PC-9 (cell line): ENCODE measurements at places on chromosomes 5 and 9. TPM values are rescaled to one million over a fixed set of nuclear protein-coding genes. Genes with fewer than 3 reads are reported as not detected.

DNA sequence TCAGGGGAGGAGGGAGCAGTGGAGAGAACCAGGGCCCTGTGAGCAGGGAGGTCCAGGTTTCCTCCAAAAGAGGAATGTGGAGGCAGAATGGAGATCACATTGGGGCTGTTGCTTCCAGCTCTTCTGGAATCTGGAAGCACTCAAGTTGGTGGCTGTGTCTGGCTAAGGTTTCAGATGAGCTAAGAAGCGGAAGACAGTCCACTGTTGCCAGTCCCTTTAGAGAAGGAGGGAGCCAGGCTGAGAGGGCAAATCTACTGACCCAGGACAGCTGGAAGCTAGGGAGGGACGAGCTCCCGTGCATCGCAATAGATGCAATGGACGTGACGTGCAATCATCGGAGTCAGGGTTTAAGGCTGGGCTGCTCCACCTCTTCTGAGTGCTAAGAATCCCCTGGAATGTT is 71.2 kb downstream of the TENT4A start:
- no peak overlapping the region for H3K4me3 ChIP-seq
- no peak overlapping the region for H3K27ac ChIP-seq
- no peak for DNase-seq
- no peaks in the 10 kb centered on the region for H3K36me3 ChIP-seq
- H3K4me1 ChIP-seq: no peaks in the 10 kb centered on the region
- no peaks in the 10 kb centered on the region for H3K27me3 ChIP-seq

- H3K27me3 ChIP-seq: peaks cover 29% of the 10 kb centered on the region
- H3K36me3 ChIP-seq: no peaks in the 10 kb centered on the region
- no peak overlapping the region for H3K27ac ChIP-seq
- no peak overlapping the region for H3K4me3 ChIP-seq
Measured at GRCh38 chr5:7047511-7048261, 334.5 kb downstream of the TENT4A start.

DNA sequence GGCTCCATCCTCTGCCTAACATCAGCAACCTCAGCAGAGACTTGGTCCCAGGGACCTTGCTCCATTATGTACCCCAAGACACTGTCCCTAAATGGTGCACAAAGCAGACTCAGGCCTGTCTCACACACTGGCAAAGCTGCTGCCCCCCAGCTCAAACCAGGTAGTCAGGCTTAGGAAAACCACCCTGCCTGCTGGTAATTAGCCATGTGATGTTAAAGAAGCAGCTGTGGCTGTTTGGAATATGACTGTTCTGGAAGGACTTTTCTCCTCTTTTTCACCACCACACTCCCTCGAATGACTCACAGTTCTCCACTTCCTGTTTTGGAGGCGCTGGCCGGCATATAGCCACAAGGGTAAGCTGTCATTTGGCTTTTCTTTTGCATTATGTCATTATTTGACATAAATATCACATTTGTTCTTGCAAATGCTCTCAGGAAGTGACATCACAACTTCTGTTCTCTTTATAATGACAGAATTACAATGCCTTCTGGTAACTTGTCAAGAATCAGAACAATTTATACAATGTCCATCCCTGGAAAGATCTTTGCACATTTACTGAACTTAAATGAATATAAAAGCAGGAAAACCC is 113.9 kb downstream of the SUSD1 start:
- H3K36me3 ChIP-seq: 0 out of 2 replicates have a peak, but pooled peaks cover 10% of the 10 kb centered on the region
- peak; percentile 68 for DNase-seq
- H3K4me3 ChIP-seq: no peak overlapping the region
- no peaks in the 10 kb centered on the region for H3K27me3 ChIP-seq
- peaks cover 39% of the 10 kb centered on the region for H3K4me1 ChIP-seq

- no peaks in the 10 kb centered on the region for H3K36me3 ChIP-seq
- no peak overlapping the region for H3K27ac ChIP-seq
- H3K4me1 ChIP-seq: no peaks in the 10 kb centered on the region
- DNase-seq: peak; percentile 66
Measured at GRCh38 chr5:174596429-174596828, 128.0 kb upstream of the MSX2 start.

DNA sequence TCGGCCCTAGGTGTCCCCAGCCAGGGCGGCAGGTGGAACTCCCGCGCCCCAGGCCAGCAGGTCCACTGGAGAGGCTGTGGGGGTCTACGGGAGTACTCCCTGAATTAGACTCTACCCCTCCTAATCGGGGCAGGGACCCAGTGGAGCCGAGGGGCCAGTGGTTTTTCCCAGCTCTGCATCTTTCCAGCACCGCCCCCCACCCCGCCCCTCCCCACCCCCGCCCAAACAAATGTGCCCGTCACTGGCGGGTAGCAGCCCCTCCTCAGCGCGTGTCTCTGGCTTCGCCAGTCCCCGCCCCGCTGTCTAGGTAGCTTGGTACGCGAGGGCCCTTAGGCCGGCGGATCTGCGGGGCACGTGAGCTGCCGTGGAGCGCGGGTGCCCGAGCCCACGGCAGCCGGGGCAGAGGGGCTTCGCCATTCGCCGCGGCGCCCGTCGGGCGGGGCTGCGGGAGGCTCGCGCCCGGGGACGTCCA is 7.0 kb downstream of the UNC5A start:
- DNase-seq: no peak
- no peaks in the 10 kb centered on the region for H3K27me3 ChIP-seq
- H3K4me3 ChIP-seq: peak overlapping the region; percentile 72; the same call in 1 of the 2 replicates
- peaks cover 35% of the 10 kb centered on the region for H3K4me1 ChIP-seq
- no peaks in the 10 kb centered on the region for H3K36me3 ChIP-seq
- H3K27ac ChIP-seq: no peak overlapping the region

- H3K27ac ChIP-seq: no peak overlapping the region
- H3K27me3 ChIP-seq: peaks cover 87% of the 10 kb centered on the region
- H3K36me3 ChIP-seq: no peaks in the 10 kb centered on the region
- no peak for DNase-seq
- no peaks in the 10 kb centered on the region for H3K4me1 ChIP-seq
Measured at GRCh38 chr5:1009359-1010180, 968 bp downstream of the NKD2 start.

- no peaks in the 10 kb centered on the region for H3K36me3 ChIP-seq
- DNase-seq: no peak
- no peak overlapping the region for H3K4me3 ChIP-seq
- H3K4me1 ChIP-seq: peaks cover 13% of the 10 kb centered on the region
Measured at GRCh38 chr9:108784998-108785397, 70.8 kb downstream of the ACTL7B start.

DNA sequence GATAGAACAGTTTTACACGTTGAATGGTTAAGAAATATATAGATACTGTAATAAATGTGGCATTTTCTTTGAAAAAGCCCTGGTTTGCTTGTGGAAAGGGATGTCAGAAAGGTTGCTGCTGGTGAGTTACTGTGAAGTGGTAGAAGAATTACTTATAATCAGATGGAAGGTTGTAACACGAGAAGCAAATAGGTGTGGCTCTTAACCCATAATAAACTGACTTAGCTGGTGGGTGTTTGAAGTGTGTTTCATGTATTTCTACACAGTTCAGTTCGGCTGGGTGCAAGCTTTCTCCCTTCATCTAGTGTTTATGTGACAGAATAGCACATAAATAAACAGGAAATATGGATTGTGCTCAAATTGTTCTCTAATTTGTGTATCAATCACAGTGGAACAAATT is 5.5 kb downstream of the CNOT6 start:
- no peak overlapping the region for H3K27ac ChIP-seq
- no peak overlapping the region for H3K4me3 ChIP-seq
- peaks cover 15% of the 10 kb centered on the region for H3K4me1 ChIP-seq

GRCh38 chr5:109448838-109449237 is 39.1 kb upstream of the PJA2 start:
- H3K27me3 ChIP-seq: no peaks in the 10 kb centered on the region
- no peak for DNase-seq
- no peak overlapping the region for H3K27ac ChIP-seq
- H3K4me3 ChIP-seq: no peak overlapping the region
- H3K36me3 ChIP-seq: no peaks in the 10 kb centered on the region

DNA sequence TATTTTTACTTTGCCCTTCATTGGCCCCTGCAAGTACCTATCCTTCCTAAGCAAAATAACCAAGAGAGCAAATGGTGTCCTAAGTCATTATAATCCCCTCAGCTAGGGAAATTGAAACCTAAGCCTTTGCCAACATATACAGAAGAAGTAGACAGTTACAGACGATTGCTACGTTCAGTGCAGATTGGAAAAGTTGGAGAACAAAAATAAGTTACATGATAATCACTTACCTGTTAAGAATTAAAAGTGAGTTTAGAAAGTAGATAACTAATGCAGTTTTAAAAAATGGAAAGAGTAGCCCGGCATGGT is 244.8 kb downstream of the MPDZ start:
- no peak overlapping the region for H3K27ac ChIP-seq
- H3K27me3 ChIP-seq: no peaks in the 10 kb centered on the region
- no peak for DNase-seq
- H3K4me1 ChIP-seq: no peaks in the 10 kb centered on the region
- H3K4me3 ChIP-seq: peak overlapping the region; percentile 37; the same call in 1 of the 2 replicates

GRCh38 chr5:33579152-33579551 is 138.4 kb downstream of the TARS1 start:
- H3K36me3 ChIP-seq: peaks cover 20% of the 10 kb centered on the region; the same call in 1 of the 2 replicates
- no peaks in the 10 kb centered on the region for H3K4me1 ChIP-seq
- no peak overlapping the region for H3K27ac ChIP-seq
- H3K27me3 ChIP-seq: no peaks in the 10 kb centered on the region
- no peak overlapping the region for H3K4me3 ChIP-seq

GRCh38 chr5:10684303-10685086 is 76.5 kb downstream of the DAP start:
- DNase-seq: no peak
- H3K4me1 ChIP-seq: no peaks in the 10 kb centered on the region
- H3K27me3 ChIP-seq: no peaks in the 10 kb centered on the region

GRCh38 chr5:71767661-71768060 is 48.6 kb downstream of the CARTPT start:
- DNase-seq: no peak
- H3K4me3 ChIP-seq: no peak overlapping the region
- no peak overlapping the region for H3K27ac ChIP-seq
- H3K4me1 ChIP-seq: no peaks in the 10 kb centered on the region
- H3K27me3 ChIP-seq: no peaks in the 10 kb centered on the region

GRCh38 chr5:176793736-176794135 is 16.6 kb upstream of the UNC5A start:
- H3K4me3 ChIP-seq: no peak overlapping the region
- H3K36me3 ChIP-seq: no peaks in the 10 kb centered on the region
- no peaks in the 10 kb centered on the region for H3K27me3 ChIP-seq
- peaks cover 25% of the 10 kb centered on the region for H3K4me1 ChIP-seq
- no peak for DNase-seq

DNA sequence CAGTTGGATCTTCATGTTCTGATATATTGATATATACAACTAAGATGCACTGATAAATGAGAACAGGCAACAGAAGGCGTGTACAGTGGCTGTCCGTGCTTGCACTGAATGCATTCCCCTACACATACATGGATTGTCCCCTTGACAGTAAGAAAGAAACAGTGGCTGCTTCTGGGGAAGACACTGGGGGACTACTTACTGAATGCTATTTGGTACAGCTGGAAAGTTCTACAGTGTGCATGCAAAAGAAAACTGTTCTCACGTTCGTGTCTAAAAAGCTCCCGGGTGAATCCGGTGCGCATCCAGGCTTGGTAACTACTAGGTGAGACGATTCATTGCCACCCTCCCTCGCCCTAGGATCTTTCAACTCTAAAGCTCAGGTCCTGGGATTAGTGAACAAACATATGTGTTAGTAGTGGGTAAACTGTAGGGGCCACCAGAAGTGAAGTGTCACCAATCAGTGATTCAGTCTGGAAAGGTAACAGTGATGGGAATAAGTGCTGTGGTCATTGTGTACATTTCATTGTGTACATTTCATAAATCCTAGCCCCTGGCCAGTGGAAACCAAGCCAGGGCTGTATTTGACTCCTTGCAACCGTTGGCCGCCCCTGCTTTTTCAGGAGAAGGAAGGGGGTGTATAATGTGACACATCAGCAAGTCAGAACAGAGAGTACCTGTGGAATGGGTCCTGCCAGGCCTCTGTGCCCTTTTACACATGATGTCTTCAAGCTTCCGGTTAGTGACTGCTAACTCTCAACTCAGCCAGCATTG is 46.3 kb upstream of the BOD1 start:
- H3K4me1 ChIP-seq: no peaks in the 10 kb centered on the region
- H3K4me3 ChIP-seq: no peak overlapping the region

DNA sequence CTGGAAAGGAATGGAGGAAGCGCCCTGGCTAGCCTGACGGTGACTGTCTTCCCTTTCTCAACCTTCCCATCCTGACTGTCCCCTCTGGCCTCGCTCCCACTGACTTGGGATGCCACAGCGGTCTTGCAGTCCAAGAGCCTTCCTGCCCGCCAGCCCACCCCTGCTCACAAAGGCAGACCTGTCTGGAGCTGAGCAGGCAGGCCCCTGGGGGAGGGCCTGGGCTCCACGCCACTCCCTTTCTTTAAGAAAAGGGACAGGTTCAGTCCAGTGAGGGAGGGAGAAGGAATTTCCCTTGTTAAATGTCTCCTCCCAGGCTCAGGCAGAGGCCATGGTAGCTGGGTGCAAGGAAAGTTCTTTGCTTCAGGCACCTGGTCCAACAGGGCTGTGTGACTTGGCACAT is 18.1 kb downstream of the FGF1 start:
- no peaks in the 10 kb centered on the region for H3K36me3 ChIP-seq
- no peak overlapping the region for H3K4me3 ChIP-seq
- no peaks in the 10 kb centered on the region for H3K27me3 ChIP-seq
- H3K27ac ChIP-seq: no peak overlapping the region
- H3K4me1 ChIP-seq: peaks cover 15% of the 10 kb centered on the region
- no peak for DNase-seq

GRCh38 chr5:154740957-154741356 is 14.2 kb upstream of the LARP1 start:
- DNase-seq: no peak
- H3K4me1 ChIP-seq: no peaks in the 10 kb centered on the region
- no peak overlapping the region for H3K4me3 ChIP-seq
- H3K36me3 ChIP-seq: no peaks in the 10 kb centered on the region

DNA sequence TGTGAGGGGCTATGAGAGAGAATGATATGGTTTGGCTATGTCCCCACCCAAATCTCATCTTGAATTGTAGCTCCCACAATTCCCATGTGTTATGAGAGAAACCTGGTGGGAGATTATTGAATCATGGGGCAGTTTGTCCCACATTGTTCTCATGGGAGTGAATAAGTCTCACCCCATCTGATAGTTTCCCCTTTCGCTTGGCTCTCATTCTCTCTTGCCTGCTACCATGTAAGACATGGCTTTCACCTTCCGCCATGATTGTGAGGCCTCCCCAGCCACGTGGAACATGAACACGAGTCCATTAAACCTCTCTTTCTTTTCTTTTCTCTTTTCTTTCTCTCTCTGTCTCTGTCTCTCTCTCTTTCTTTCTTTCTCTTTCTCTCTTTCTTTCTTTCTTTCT is 743.4 kb upstream of the CTNND2 start:
- no peak for DNase-seq
- no peaks in the 10 kb centered on the region for H3K36me3 ChIP-seq
- no peak overlapping the region for H3K27ac ChIP-seq
- no peaks in the 10 kb centered on the region for H3K27me3 ChIP-seq
- no peak overlapping the region for H3K4me3 ChIP-seq

GRCh38 chr9:131743096-131743495 is 3.2 kb upstream of the RAPGEF1 start:
- no peak for DNase-seq
- H3K4me1 ChIP-seq: peaks cover 30% of the 10 kb centered on the region
- no peaks in the 10 kb centered on the region for H3K27me3 ChIP-seq
- H3K27ac ChIP-seq: no peak overlapping the region

Gene DCAF12
- 18.1 and 23.4 TPM in 2 replicates for total RNA-seq

Gene CTNNAL1
- total RNA-seq: 57.7 and 71.3 TPM in 2 replicates

Gene ZBTB26
- total RNA-seq: 10.2 and 12.2 TPM in 2 replicates

Gene SERF1A
- 1.1 and 5.7 TPM in 2 replicates for total RNA-seq

Gene FAM78A
- 1.3 and 1.6 TPM in 2 replicates for total RNA-seq

Gene AQP7
- total RNA-seq: 0.59 TPM in 1 of 2 replicates, not detected in the other

Gene SHOC1
- 0.20 TPM in 1 of 2 replicates, not detected in the other for total RNA-seq

Gene LRRC19
- total RNA-seq: not detected in 2 replicates

Gene MYO10
- total RNA-seq: 92.8 and 116 TPM in 2 replicates

Gene IL5
- total RNA-seq: not detected in 2 replicates

Gene FBP1
- 34.9 and 35.0 TPM in 2 replicates for total RNA-seq

Gene OMD
- not detected in 2 replicates for total RNA-seq
